ENCODE measurements at places on chromosomes 7 and 10. TPM values are rescaled to one million over a fixed set of nuclear protein-coding genes. Genes with fewer than 3 reads are reported as not detected.
A peak's percentile ranks its signal among the peaks of the same experiment; 100 is the strongest.

Gene PILRA
- total RNA-seq: not detected

Gene EIF5AL1
- total RNA-seq: 1.0 TPM

GRCh38 chr10:98090822-98091221 is 43.6 kb upstream of the R3HCC1L start:
- DNase-seq: no peak

Gene CAV1
- total RNA-seq: 342 TPM

DNA sequence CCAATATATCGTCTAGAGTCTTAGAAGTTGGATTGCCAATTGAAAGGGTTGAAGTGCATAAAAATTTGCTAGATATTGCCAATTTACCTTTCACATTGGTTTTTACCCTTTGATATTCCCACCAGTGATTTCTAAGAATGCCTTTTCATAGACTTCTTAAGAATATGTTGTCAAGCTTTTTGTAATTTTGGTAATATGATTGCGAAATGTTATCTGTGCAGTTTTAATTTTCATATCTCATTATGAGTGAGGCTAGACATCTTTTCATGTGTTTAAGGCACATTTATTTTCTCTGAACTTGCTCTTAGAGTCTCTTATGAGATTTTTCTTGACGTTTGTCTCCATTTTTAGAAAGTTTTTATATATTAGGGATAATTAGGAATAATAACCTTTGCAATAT is 567.2 kb downstream of the CCSER2 start:
- no peak for DNase-seq

- DNase-seq: no peak
These were observed 185.8 kb downstream of the CACNB2 start for GRCh38 chr10:18325889-18326531.

GRCh38 chr7:33880787-33881186 is 24.6 kb upstream of the BMPER start:
- no peak for DNase-seq

Gene SPOCK2
- not detected for total RNA-seq

DNA sequence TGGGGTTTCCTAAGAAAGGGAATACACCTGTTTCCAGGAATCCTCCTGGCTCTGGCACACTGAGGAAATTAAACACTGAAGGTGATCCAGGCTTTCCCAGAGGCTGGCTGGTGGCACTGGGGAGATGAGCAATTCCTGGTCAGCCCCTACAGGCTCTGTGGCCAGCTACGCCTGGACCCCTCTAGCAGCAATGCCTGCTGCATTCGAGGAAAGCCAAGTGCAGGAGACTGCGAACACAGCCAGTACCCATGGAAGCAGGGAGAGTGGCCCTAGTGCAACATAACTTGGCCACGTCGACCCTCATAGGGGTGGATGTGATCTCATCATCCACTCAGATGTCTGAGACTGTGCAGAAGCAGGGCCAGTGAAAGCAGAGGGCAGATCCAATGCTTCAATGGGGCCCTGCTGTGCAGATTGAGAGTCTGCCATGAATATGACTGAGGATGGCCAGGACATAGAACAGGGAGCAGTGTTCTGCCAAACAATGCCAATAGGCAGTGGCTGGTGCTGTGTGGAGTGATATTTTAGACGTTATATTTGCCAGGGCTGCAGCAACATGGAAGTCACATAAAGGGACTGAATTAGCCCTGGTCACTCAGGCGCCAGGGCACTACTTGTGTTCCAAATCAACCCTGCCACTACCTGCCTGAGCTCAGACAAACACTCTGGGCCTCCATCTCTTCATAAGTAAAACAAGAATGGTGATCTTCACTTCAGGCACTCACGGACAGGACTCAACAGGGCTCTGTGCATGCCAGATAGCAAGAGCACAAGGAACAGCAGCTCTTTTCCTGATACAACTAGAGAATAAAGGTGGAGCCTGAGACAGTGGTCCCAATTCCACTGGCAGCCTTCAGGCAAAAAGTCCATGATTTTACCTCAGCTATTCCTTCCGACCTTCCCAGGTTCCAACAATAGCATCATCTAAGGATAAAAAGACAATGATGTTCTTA is 2.4 kb downstream of the ZNF488 start:
- DNase-seq: peak; percentile 46

DNA sequence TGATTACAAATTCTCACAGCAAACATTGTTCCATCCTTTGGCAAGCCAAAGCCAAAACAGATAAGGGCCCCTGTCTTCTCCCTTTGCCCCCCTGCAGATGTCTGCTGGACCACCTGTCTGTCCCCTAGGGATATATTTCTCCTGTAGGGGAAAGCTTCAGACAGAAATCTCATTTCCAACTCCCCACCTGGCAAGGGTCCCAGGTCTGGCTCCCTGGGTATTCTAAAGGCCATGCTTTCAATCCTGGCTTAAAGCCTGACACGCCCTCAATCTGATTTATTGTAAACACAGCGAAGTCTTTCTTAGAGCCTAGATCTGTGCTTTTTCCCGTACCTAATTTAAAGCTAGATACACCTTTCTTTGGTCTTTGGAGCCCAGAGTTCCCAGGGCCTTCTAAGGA is 66.1 kb downstream of the KCNMA1 start:
- peak; percentile 49 for DNase-seq

- DNase-seq: peak; percentile 63
These were observed at the start of gene LIPN for GRCh38 chr10:88759366-88760101. TSS of gene LIPN (plus strand) at chr10:88760020. CDS start at chr10:88761406, 1,386 bp downstream.

GRCh38 chr10:60288256-60288655 is 101.4 kb downstream of the ANK3 start:
- DNase-seq: no peak

Gene FAM20C
- 52.6 TPM for total RNA-seq

DNA sequence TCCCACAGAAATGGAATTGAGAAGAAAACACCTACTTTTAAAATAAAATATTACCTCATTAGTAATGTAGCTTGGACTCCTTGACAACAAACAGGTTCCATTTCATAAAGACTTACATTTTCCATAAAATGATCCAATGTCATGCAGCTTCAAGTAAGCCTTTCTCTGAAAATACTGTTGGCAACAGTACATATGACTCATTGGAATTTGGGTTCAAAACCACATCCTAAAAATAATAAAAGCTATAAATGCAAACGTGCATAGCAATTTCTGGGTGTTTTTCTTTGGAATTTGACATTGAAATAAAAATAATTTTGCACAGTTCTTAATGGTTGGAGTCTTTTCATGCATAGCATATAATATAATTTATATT is 47.9 kb downstream of the FHIP2A start:
- no peak for DNase-seq

GRCh38 chr10:101766306-101766705 is 9.6 kb downstream of the FGF8 start:
- DNase-seq: no peak

GRCh38 chr7:66529883-66530610 is 98.6 kb upstream of the KCTD7 start:
- DNase-seq: no peak

GRCh38 chr10:69103784-69104183 is 15.9 kb downstream of the SRGN start:
- DNase-seq: no peak

Measured in MG63 (cell line).